Occipital lobe (tissue), 3 donors: ENCODE measurements at places on chromosomes 11 and 22. TPM values are rescaled to one million over a fixed set of nuclear protein-coding genes. Genes with fewer than 3 reads are reported as not detected.

GRCh38 chr11:70756756-70757155, 358.4 kb downstream of the CTTN start:
- DNase-seq, result no peak

DNA sequence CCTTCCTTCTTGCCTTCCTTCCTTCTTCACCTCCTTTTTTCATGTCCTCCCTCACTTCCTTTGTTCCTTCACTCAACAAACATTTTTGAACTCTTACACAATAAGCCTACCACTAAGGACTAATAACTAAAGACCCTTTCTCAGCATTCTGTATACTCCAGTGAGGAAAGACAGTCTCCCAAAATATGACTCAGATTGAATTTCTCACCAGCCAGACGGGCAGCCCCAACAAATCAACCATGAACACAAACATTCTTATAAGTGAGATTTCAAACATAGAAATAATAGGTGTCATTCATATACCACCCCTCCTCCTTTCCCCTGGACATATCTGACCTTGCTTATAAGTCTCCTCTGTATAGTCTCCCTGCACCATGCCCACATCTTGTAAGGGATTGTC, 1079.7 kb downstream of the OPCML start:
- DNase-seq, result no peak

GRCh38 chr11:8094656-8095055, 13.6 kb downstream of the TUB start:
- no peak for DNase-seq

- DNase-seq, result no peak
Observed at GRCh38 chr11:124745835-124746620, 6.0 kb downstream of the VSIG2 start.

DNA sequence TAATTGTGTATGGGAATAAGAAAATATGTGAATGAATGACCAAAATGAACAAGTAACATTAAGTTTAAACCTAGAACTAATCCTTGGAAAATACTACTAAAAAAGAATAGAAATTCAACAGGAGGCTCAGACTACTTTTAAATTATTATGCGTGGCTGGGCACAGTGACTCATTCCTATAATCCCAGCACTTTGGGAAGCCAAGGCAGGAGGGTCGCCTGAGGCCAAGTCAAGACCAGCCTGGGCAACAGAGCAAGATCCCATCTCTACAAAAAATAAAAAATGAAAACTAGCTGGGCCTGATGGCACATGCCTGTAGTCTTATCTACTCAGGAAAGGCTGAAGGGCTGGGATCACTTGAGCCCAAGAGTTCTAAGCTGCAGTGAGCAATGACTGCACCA, 85.4 kb upstream of the CLNS1A start:
- no peak for DNase-seq

DNA sequence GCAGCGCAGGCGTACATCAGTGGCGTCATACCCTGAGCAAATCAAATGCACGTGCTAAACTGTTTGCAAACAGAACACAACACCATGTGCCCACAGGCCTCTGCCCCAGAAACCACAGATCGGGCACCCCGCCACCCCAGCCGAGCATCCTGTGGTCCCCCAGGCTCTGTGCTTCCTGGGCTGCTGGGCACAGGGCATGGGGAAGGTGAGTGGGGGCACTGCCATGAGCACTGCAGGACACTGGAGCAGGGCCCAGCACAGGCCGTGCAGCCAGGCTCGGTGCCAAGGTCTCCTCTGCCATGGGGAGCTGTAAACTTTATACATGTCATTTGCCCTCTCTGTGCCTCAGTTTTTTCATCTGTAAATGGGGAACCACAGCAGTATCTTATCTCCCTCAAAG, 62.5 kb downstream of the NAT10 start:
- DNase-seq, result no peak

The APOL1 gene
- 1.4 TPM for total RNA-seq

The CARNS1 gene
- total RNA-seq, result 0.16 TPM

The MRGPRX2 gene
- not detected for total RNA-seq
